ENCODE measurements at places on chromosomes 4 and X.

DNA sequence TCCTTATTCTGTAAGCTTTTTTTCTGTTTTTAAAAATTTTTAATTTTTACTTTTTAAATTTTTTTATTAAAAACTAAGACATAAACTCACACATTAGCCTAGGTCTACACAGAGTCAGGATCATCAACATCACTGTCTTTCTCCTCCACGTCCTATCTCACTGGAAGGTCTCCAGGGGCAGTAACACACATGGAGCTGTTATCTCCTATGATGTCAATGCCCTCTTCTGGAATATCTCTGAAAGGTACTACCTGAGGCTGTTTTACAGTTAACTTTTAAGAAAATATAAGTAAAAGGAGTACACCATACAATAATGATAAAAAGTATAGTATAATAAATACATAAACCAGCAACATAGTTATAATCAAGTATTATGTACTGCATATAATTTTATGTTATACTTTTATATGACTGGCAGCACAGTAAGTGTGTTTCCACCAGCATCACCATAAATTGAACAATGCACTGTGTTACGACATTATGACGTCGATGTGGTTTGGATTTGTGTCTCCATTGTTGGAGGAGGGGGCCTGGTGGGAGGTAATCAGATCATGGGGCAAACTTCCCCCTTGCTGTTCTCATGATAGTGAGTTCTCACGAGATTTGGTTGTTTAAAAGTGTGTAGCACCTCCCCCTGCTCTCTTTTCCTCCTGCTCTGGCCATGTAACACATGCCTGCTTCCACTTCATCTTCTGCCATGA, 21.3 kb downstream of the IL15 start:
- DNase-seq, result no peak

DNA sequence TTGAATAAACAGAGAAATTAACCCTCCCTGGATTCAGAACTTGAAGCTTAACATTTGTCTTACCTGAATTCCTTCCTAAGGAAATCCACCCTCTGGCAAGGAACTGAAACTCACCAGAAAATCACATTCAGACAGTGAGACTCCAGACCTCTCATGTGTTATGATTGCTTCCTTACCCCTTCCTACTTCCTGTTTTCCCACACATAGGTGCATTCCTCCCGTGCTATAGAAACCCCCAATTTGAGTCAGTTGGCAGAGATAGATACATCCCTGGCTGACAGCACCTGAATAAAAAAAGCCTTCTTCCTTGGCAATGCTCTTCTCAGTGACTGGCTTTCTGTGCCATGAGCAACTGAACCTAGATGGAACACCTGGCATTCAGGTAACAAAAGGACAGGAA, 157.0 kb upstream of the SMIM31 start:
- DNase-seq, result no peak

DNA sequence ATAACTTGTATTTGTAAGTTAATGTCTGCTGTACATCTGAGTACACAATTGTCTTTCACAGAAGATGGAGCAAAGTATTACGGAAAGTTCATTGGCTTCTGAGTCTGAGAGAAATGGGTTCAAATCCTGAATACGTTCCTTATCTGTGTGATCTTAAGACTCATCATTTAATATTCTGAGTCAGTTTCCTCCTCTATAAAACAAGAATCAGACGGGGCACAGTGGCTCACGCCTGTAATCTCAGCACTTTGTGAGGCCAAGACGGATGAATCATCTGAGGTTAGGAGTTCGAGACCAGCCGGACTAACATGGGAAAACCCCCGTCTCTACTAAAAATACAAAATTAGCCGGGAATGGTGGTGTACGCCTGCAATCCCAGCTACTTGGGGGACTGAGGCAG, 57.8 kb downstream of the APBB2 start:
- no peak for DNase-seq

DNA sequence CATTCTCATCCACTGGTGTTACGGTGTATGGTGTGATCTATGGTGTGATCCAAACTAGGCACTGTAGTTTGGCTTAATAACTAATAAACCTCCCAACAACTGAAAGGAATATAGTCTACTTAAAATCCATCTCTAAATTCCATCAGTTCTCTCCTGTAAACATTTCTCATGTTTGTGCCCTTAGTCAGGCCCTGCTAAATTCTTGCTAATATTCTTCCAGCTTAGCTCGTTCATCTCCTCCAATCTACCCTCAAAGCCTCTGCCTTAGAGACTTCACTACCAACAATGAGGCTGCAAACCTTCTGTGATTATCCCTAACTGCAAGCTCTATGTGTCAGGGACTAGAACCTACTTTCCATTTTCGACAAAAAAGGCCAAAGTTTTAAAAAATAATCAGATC, 28.1 kb downstream of the ZAR1 start:
- no peak for DNase-seq

DNA sequence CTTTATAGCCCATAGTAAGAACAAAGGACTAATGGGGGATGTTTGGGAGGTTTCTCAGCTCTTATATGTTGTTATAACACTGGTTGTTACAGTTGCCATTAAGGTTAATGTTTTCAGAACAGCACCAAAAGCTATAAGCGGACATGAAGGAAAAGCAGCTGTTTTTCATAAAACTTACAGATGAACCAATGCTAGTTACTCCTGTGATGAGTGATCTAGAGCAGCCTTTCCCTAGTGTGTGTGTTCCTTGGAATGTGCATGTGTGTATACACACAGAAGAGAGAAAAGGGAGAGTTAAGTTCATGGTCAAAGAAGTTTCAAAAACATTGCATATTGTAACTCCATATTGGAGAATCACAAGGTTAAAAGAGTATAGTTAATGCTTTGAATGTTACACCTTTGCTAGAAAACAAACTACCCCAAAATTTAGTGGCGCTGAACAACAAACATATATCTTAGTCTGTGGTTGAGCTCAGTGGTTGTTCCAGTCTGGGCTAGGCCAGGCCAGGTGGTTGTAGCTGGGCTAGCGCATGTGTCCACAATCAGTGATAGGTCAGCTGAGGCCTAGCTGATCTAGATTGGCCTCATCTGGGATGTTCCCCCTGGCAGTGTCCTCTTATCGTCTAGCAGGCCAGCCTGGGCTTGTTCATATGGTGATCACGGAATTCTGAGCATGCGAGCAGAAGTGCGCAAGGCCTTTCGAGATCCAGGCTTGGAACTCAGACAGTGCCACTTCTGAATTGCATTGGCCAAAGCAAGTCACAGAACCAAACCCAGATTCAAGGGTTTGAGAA, 151.0 kb downstream of the NHS start:
- no peak for DNase-seq

GRCh38 chr4:153013202-153013977, 77.3 kb downstream of the FHDC1 start:
- DNase-seq, result no peak

- DNase-seq, result peak; percentile 38
Observed at GRCh38 chrX:80812176-80812575, 2.5 kb upstream of the BRWD3 start.

GRCh38 chr4:93802045-93802444, 26.5 kb upstream of the ATOH1 start:
- no peak for DNase-seq

DNA sequence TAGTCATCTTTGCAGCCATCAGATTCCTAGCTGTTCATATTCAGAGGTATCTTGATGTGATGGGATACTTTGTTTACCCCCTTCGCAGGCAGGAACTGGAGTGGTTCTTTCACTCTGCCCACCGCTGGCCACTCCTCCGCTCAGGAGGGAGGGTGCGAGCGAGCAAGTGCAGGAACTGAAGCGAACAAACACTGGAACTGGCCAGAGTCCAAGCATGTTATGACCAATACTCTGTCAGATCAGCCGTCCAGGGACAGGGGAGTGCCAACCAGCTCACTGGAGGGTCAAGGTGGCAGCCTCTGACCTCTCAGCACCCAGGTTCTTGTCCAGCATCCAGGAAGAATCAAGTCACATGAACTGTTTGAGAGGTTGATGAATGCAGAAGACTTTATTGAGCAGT, 18.0 kb upstream of the MANBA start:
- DNase-seq, result no peak

- DNase-seq, result peak; percentile 68
Observed at GRCh38 chrX:71222929-71223328, at the start of gene GJB1. Gene GJB1, plus strand, starts transcription at chrX:71223224. Its CDS starts 484 bp downstream, at chrX:71223708.

GRCh38 chr4:172786039-172786792, 382.4 kb upstream of the GALNT7 start:
- DNase-seq, result no peak

GRCh38 chr4:108029731-108030130, 40.0 kb downstream of the HADH start:
- DNase-seq, result no peak

DNA sequence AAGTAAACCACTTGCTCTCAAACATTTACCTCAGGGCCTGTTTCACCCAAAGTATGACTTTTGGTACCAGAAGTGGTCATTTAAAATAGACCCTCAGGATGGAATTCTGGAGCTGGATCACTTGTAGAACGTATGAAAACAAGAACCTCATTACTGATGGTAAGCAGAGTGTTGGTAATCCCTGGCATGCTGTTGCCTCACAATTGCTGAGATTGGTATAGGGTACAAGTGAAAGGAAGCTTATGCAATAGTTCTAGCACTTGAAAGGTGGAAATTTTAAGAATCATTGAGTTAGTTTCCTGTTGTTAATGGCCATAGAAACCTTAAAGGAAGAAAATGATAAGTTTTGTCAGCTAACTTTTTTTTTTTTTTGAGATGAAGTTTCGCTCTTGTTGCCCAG, 22.3 kb upstream of the THOC2 start:
- DNase-seq, result no peak

DNA sequence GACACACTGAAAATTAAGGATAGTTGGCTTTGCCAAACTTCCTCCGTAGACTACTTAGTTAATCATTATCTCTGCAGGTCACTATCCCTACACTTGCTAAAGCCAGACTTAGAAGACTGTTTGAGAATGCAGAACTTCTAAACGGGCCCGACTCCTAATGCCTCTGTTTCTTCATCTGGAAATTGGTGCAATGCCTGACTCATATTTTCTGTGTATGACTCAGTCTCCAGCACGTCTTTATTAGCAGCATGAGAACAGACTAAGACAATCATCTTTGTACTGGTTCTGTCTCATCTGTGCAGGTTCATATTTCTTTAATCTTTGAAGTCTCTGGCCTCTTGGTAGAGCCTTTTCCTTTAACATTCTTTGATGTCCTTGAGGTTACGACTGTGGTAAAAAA, 411.9 kb upstream of the ACTRT1 start:
- DNase-seq, result no peak

- DNase-seq, result no peak
Observed at GRCh38 chr4:147160908-147161513, 215.3 kb upstream of the TTC29 start.

- DNase-seq, result no peak
Observed at GRCh38 chrX:47285836-47286320, 53.1 kb downstream of the USP11 start.

GRCh38 chr4:15756361-15756861, 21.7 kb upstream of the CD38 start:
- no peak for DNase-seq

- no peak for DNase-seq
Observed at GRCh38 chr4:72896515-72896914, 173.0 kb downstream of the COX18 start.

DNA sequence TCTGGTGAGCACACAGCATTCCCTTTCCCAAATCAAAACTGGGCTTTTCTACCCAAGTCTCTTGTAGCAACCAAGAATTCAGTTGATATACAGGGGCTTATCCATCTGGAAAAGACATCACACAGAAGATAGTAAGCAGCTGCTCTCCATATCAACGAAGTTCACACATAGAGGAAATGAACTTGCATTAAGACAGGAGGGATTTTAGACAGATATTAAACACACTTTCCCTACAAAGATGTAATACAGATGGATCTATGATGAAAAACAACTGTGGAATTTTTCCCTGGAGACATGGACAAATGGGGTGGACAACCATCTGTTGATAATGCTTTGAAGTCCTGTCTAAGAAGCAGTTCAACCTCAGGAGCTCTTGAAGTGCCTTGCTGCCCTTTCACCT, 9.8 kb upstream of the PDE5A start:
- DNase-seq, result no peak

GRCh38 chr4:101145021-101145420, 202.3 kb downstream of the PPP3CA start:
- DNase-seq, result peak; percentile 89

DNA sequence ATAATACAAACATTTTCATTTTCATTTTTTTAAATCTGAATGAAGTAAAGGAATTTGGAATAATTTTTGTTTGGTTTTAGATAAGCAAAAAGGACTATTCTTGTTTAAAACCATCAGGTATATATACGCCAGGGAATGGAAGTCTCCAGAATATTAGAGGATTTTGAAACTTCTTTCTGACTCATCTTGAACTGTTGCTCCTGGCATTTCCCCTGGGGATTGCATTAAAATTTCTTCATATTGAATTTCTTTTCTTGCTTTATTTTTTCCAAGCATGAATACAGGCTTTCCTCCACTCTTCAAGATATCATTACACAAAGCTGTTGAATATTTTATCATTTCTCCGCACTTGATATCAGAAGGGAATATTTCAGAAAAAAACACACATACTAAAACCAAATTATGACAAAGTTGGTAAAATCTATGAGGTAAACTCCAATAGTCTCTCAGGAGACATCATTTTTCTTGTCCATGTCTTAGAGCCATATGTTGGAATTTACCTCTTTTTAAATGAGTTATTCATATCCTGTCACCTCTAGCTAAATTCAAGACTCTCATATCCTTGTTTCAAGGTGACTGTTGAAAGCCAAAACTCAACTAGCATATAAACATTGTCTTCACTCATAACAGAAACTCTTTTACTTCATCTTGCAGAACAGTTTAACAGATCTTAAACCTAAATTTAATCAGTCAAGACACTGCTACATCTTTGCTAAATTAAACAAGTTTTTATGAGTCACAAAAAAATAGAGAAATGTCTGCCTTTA, 20.7 kb upstream of the CSN1S1 start:
- DNase-seq, result no peak

DNA sequence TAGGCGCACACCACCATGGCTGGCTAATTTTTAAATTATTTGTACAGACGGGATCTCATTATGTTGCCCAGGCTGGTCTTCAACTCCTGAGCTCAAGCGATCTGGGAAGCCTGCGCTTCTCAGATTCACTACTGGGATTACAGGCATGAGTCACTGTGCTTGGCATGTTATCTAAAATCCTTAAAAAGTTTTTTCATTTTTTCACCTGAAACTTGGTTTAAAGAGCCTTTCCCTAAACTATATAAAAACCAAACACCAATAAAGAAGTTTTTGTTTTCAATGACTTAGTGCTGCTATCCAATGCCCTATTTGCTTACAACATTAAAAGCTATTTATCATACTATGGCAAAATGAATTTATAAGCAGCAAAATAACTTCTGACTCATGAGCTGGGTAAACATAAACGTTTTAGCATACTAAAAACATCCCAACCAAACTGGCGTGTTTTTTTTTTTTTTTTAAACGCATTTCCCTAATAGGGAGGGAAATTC, 127.8 kb downstream of the UBE2K start:
- no peak for DNase-seq

DNA sequence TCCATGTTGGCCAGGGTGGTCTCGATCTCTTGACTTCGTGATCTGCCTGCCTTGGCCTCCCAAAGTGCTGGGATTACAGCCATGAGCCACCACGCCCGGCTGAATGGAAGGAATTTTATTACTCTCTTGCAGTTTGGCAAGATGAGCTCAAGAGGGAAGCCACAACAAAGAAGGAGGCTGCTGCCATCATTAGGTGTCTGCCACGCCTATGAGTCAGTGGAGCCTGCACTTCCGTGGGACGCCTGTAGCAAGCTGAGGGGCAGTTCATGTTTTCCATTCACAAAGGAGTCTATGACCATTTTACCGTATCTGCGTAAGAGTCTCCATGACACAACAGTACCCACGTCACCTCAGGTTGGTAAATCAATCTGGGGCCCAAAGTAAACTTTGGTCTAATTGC, 51.2 kb upstream of the CHRNA9 start:
- no peak for DNase-seq

- peak; percentile 10 for DNase-seq
Observed at GRCh38 chr4:112266823-112267222, 18.9 kb downstream of the TIFA start.
